ENCODE measurements at places on chromosomes 6 and 20.

- DNase-seq, result no peak
Measured at GRCh38 chr6:156449128-156449527, 328.1 kb upstream of the ARID1B start.

GRCh38 chr20:48339986-48340882, 487.6 kb downstream of the PREX1 start:
- DNase-seq, result no peak

DNA sequence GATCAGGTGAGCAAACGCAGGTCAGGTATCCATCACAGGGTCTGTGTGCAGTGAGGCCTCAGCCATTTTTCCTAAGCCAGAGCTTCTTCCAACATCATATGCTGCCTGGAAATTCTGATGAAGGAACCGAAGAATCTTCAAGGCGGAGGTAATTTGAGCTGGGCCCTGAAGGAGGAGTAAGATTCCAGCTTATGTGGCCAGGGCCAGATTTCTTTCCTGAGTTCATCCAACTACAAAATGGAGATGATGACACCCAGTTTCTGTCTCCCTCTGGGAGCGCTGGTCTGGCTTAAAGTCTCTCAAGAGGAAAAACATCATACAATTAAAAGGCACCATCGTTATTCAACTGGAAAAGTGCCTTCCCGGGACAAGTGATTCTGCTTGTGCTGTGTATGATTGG, 6.9 kb upstream of the MANBAL start:
- DNase-seq, result no peak

- DNase-seq, result no peak
Measured at GRCh38 chr6:20113649-20114224, 98.5 kb downstream of the MBOAT1 start.

DNA sequence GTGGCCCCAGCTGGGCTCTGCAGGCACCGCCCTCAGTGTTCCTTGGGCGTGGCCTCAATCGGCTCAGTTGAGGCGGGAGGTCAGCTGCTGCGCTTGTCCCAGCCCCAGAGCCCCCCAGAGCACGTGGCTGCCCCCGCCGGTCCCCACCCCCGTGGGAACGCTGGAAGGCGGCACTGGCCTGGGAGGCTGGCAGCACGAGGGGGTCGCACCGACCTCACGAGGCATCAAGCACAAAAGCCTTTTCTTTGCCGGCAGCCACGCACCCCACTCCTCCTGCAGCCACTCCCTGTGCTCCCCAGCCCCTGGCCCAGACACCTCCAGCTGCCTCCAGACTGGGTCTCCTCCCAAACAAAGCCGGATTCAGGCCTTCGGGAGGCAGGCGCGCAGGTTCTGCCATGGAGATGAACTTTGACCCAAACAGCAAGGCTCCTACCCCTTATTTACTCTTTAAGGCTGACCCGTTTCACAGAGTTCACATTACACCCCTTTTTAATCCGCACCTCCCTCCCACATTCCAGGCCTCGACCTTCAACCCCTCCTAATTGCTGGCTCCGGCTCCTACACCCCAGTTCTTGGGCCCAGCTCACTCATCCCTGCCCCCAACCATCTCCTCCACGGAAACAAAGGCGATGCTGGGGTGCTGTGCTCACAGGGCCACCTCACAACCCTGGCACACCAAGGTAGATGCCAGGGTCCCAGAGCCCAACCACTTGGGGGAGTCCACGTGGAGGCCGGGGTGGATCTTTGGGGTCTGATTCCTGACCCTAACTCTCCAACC, 111.7 kb downstream of the NOL4L start:
- no peak for DNase-seq

- DNase-seq, result no peak
Measured at GRCh38 chr20:47293631-47294030, 62.9 kb downstream of the ZMYND8 start.

DNA sequence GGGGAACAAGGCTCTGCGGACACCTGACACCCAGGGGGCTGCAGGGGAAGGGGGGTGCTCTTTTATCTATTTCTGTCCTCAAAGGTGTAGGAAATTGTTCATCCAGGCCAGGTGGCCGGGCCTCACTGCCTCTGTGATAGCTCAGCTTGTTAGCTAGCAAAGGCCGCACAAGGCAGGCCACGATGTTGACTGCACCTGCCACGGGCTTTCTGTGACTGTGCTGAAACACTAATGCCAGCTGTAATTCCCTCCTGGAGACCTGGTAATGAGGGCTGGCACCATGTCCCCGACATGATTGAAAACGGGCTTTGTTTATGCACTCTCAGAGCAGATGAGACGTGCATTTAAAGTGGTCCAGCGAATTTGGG, 61.4 kb upstream of the APCDD1L start:
- DNase-seq, result no peak

DNA sequence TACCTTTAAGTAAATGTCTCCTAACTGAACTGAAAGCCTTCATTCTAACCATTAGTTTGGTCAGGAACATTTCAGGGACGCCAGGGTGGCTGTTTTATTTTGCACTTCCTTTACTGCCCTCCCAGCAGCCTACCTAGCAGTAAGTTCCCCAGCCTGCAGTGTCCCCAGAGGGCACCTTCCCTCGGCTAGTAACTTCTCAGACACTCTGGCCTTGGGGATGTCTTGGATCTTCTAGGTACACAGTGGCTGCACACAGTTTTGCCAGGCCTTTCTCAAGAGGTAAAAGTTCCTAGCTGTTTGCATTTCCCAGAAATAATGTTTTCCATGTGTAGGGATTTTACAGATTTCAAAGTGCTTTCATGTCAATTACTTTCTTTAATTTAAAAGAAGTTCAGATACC, 378 bp upstream of the LAMA2 start:
- DNase-seq, result no peak

DNA sequence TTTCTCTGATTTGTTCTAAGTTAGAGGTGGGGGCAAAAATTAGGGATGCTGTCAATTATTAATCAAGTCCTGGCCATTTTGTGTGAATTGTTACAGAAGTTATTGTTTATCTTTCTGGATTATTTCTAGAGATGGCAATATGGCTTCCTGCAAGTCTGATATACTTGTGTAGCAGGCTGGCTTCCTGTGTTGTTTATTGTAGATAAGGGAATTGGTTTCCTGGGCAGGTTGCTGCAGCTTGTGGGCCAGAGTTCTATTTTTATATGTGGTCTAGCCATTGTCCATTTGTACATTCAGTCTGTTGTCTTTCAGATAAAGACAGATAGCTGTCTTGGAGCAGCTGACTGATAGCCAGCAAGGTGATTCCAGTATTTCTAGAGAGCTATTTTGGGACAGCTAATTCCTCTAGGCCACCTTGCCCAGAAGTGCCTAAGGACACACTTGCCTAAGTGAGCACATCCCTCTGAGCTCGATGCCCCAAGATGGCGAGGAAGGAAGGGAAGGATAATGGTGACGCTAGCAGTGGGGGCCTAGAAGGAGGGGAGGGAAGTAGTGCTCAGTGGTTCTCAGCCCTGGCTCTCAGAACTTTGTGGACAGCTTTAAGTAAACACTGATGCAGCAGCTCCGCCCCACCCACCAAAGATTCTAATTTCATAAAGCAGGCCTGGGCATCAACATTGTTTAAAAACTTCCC, 25.5 kb downstream of the DDO start:
- no peak for DNase-seq
